PC-3 (cell line): ENCODE measurements at places on chromosomes 1 and 21. TPM values are rescaled to one million over a fixed set of nuclear protein-coding genes. Genes with fewer than 3 reads are reported as not detected.

DNA sequence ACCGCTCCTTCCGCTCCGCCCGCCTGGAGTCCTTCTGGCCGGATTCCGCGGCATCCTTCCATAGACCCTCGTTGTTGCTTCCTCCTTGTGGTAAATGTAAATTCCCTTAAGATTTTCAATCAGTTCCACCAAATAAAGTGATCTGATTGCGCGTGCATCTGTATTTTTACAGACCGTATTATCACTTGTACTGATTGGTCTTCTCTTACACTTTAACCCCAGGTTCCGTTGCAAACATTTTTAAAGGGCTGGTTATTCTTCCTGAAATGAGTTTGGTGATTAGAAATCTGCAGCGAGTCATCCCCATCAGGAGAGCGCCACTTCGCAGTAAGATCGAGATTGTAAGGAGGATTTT is 483 bp downstream of the YBEY start:
- peaks cover 12% of the 10 kb centered on the region for H3K36me3 ChIP-seq
- no peak for DNase-seq
- peaks cover 30% of the 10 kb centered on the region for H3K4me1 ChIP-seq
- no peaks in the 10 kb centered on the region for H3K27me3 ChIP-seq
- H3K27ac ChIP-seq, result peak overlapping the region; percentile 84

Gene OPTC
- total RNA-seq, result not detected in 2 replicates

Gene HSD3B1
- not detected in 2 replicates for total RNA-seq

GRCh38 chr1:55384637-55385036 is 169.5 kb upstream of the USP24 start:
- H3K27ac ChIP-seq, result no peak overlapping the region
- no peak for DNase-seq

Gene DIO1
- not detected in 2 replicates for total RNA-seq

- H3K27me3 ChIP-seq, result no peaks in the 10 kb centered on the region
- H3K36me3 ChIP-seq, result peaks cover 4% of the 10 kb centered on the region; the same call in 1 of the 2 replicates
- peak overlapping the region; percentile 94 for H3K27ac ChIP-seq
- 0 out of 2 replicates have a peak overlapping the region, but pooled peaks have one; percentile 6 for H3K4me3 ChIP-seq
Observed at GRCh38 chr1:6302568-6302967, 41.7 kb upstream of the GPR153 start.

DNA sequence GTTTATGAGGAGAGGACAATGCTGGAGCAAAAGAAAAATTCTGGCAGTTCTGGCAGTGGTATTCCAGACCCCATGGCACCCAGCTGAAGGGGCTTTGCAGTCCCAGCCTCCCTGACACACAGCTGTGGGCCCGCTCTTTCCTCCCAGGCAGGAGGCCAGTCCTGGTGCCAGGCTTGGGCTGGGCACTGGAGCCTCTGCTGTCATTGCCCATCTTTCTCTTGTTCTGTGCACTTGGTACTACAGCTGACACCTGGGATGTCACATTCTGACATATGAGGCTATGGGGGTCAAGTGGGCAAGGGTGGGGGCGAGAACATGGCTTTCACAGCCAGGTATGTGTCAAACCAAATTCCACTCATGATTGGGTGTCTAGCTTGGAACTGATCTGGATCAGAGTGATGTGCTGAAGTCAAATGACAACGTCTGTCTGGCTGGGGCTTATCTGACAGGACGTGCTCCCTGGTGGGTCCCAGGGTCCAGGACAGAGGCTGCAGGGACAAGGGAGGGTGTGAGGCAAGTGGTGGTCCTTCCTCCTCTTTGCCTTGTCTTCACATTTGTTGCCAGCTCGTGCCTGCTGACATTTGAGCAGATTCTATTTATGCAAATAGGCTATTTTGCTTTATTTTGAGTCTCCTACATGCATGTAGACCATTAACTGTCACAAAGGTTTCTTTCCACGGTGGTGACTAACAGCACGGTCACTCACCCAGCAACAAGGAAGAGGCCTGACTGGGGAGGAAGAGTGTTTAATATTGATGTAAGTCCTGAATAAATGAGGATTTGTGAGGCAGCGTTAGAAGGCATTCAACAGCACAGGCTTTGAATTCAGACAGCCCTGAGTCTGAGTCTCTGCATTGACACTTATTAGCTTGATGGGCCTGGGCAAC is 336.3 kb downstream of the PBX1 start:
- DNase-seq, result peak; percentile 27
- no peaks in the 10 kb centered on the region for H3K36me3 ChIP-seq
- H3K27me3 ChIP-seq, result peaks cover 40% of the 10 kb centered on the region
- H3K27ac ChIP-seq, result no peak overlapping the region
- no peak overlapping the region for H3K4me3 ChIP-seq
- no peaks in the 10 kb centered on the region for H3K4me1 ChIP-seq

DNA sequence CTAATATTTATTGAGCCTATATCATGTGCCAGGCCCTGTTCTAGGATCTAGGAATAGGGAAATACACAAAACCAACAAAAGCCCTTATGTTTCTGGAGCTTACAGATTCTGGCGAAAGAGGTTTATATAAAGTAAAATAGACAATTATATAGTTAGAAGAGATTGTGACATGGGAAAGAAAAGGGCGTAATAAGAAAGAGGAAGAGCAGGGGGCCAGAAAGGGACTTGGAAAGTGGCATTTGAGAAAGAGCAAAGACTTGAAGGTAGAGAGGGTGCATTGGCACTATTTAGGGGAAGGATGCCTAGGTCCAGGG is 322.5 kb upstream of the FAM78B start:
- peak overlapping the region; percentile 66 for H3K4me3 ChIP-seq
- DNase-seq, result no peak
- no peaks in the 10 kb centered on the region for H3K27me3 ChIP-seq
- peak overlapping the region; percentile 68; the same call in 1 of the 2 replicates for H3K27ac ChIP-seq

Gene ZBTB8A
- 1.7 and 3.5 TPM in 2 replicates for total RNA-seq

Gene UMODL1
- 0.58 TPM in 1 of 2 replicates, not detected in the other for total RNA-seq

DNA sequence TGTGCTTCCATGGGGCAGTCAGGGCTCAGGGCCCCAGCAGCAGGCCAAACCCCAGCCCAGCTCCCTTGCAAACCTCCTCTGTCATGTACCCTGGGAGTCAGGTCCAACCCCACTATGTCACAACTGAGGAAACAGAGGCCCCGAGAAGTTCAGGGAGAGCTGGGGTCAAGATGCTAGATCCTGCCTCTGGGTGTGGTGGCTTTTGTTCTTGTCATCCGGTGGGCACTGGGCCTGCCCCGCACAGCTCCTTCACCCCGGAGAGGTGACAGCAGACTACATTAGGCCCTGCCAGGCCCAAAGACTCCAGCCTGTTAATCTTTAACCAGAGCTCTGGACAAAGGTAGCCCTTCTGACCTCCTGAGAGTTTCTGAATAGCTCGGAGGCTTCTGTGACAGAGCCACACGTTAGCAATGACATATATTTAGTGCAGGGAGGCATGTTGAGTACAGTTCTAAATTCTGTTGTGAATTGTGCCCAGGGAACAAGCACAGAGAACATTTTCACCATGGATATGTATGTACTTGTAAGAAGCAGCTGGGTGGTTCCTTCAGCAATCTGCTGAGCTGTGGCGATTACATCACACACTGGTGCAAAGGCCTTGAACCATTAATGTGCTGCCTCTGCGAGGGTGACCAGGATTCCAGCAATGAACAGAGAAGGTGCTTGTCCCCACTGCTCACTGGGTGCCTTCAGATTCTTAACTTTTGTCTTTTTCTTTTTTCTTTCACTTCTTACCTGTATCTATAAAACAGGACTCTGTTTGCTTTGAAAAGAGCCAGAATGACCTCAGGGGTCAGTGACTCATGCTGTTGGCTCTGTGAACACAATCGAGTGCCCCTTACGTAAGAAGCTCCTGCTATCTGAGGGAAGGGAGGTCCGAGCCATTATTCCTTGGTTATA is 102.8 kb downstream of the RHOU start:
- peaks cover 18% of the 10 kb centered on the region; the same call in 1 of the 2 replicates for H3K27me3 ChIP-seq
- peak; percentile 99 for DNase-seq
- peak overlapping the region; percentile 65 for H3K27ac ChIP-seq
- peak overlapping the region; percentile 10; the same call in 1 of the 2 replicates for H3K4me3 ChIP-seq
- H3K36me3 ChIP-seq, result no peaks in the 10 kb centered on the region

DNA sequence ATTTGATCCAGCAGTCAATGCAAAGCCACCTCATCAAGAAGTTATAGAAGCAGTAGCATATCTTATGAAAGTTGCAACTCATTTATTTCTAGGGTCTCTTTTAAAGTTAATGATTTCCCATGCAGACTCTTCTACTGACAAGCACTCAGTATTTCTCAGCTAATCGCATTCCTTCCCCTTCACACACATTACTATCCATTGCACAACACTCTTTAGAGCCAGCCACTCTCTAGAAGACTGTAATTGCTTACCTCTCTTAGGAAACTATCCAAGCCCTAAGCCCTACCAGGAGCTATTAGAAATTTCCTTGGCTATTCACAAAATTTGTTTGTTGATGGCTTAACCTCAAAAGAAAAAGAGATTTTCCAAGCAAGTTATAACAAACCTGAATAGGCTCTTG is 106.0 kb downstream of the ADAMTS1 start:
- no peaks in the 10 kb centered on the region for H3K27me3 ChIP-seq
- no peaks in the 10 kb centered on the region for H3K4me1 ChIP-seq
- H3K27ac ChIP-seq, result no peak overlapping the region
- H3K4me3 ChIP-seq, result no peak overlapping the region
- no peak for DNase-seq
- no peaks in the 10 kb centered on the region for H3K36me3 ChIP-seq

DNA sequence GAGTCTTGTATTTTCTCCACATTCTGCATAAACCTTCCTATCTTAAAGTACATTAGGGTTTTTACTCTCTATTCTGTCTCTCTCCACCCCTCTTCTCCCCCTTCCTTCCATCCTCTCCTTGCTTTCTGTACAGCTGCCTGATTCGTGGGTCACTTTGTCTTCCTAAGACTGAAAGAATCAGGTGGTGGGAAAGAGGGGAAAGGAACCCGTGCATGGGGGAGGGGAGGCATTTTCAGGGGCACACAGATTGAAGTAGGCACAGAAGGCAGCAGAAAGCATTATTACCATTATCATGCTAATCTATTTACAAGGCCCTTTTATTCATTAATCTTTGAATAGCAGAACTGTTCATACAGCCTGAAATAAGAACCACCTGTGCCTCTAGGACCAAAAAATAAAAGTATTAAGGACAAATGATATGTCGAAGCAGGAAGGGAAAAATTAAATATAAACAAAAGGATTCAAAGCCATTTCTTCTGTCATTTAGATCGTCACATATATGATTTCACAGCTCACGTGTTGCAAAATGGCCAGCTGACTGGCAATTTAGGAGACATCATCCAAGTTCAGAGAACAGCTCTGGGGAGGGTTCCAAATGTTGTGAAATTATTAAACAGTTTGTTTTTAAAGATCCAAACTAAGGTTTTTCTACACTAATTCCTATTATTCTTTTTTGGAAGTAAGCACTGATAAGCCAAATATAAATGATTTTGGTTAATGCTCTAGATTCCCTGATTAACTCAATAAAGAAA is 154.6 kb downstream of the PBX1 start:
- H3K4me1 ChIP-seq, result peaks cover 42% of the 10 kb centered on the region
- H3K36me3 ChIP-seq, result no peaks in the 10 kb centered on the region
- no peaks in the 10 kb centered on the region for H3K27me3 ChIP-seq
- no peak overlapping the region for H3K4me3 ChIP-seq

DNA sequence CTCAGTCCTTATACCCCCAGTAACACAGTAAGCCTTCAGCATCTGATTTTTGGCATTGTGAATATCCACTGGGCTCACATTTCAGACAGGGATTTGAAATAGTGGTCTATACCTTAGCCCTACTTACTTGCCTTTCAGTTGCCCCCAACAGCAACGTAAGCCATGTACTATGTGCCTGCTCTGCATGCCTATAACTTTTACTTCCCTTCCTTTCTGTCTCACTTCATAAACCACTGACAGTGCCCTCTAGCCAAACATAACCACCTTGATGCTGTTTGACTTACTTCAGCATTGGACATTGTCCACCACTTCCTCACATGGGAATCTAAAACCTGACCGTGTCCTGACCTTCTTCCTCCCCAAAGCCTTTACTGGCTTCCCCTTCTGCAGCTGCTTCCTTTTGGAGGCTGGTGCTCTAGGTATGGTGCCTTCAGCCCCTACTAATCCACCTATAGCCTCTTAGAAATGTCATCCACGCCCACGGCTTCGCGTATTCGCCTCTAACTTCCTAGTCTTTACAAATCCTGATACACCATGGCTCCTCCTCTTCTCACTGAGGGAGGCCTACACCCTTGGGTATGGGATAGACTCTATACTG is 3.6 kb upstream of the ZNF672 start:
- H3K27ac ChIP-seq, result no peak overlapping the region
- no peaks in the 10 kb centered on the region for H3K27me3 ChIP-seq
- H3K4me1 ChIP-seq, result peaks cover 12% of the 10 kb centered on the region
- H3K36me3 ChIP-seq, result no peaks in the 10 kb centered on the region
- DNase-seq, result no peak

DNA sequence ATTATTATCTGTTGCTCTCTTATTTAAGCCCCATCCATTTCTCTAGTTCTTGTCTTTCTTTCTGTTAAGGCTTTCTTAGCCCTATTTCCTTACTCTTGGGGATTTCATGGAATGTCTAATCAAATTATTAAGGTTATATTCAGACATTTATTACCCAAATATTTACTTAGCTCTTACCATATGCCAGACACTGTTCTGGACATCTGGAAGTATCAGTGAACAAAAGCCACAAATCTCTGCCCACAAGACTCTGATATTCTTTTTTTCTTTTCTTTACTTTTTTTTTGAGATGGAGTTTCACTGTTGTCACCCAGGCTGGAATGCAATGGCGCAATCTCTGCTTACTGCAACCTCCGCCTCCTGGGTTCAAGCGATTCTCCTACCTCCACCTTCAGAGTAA is 74.3 kb upstream of the NBL1 start:
- H3K36me3 ChIP-seq, result no peaks in the 10 kb centered on the region
- no peak for DNase-seq
- no peak overlapping the region for H3K27ac ChIP-seq
- H3K4me3 ChIP-seq, result no peak overlapping the region
- H3K4me1 ChIP-seq, result no peaks in the 10 kb centered on the region

Gene LAMC1
- total RNA-seq, result 71.5 TPM in 2 replicates

Gene NUP210L
- 0.04 TPM in 1 of 2 replicates, not detected in the other for total RNA-seq

DNA sequence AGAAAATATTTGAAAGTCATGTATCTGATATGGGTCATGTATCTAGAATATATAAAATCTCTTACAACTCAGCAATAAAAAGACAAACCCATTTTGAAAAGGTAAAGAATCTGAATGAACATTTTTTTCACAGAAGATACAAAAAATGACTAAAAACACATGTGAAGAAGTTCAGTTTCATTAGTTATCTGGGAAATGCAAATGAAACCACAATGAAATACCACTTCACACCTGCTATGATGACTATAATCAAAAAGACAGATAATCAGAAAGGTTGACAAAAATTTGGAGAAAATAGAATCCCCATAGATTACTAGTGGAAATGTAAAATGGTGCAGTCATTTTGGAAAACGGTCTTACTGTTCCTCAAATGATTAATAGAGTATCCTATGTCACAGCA is 631.0 kb downstream of the MRPL39 start:
- no peaks in the 10 kb centered on the region for H3K27me3 ChIP-seq
- no peaks in the 10 kb centered on the region for H3K36me3 ChIP-seq
- no peaks in the 10 kb centered on the region for H3K4me1 ChIP-seq
- H3K27ac ChIP-seq, result no peak overlapping the region
- H3K4me3 ChIP-seq, result no peak overlapping the region
